Activated T-helper 9 cell treated with anti-CD3 and anti-CD28 coated beads, Interleukin-2, amount 50 U/mL, for 16 hours (primary cell): ENCODE measurements at places on chromosomes 5 and 9.

DNA sequence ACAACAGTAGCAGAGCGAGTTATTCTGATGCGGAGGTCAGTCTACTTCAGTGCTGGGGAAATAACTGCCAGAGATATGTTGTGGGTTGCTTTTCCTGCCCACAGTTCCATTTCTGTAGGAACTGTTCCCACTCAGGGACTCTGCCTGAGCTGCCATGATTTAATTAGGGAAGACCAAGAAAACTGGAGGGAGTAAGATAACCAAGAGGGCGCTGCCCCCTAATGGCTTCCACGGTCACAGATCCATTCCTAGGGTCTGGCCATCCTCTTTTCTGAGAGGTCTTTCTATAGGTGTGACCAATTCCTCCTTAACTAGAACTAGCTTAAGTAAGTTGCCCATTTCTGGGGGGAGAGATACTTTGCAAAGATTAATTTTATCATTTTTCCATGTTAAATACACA is 125.9 kb downstream of the APBA1 start:
- no peak for DNase-seq

DNA sequence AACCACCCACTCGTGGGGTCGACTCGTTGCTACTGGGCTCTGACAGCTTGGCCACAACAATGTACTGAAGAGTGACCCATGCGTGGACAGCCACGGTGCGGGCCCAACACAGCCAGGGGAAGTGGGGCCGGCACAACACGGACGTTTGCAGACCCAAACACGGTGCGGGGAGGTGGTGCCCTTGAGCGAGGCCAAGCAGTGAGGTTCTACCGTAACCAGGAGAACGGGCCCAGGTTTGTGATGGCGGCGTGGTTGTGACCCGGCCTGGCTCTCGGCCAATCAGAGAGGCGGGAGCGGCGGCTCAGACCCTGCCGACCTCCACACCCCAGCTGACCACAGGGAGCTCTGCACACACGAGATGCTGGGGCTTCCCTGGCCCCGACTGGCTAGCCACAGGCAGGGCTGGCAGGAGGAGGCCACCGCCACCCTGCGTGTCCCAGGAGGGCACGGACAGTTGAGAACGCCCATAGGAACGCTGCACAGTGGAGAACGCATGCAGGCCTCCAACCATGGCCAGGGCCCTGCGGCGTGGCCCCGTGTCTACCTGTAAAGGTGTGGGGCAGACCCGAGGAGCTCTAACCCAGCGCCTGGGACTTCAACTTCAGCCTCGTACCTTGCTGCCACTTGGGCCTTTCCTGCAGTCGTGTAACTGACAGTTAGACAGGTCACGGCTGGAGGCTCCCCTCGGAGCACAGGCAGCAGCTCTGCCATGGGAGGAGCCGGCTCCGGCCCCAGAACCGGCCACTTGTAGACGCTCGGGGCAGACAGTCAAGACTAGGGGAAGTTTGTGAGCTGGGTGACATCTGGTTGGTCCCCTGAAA is 13.7 kb downstream of the BRD3 start:
- no peak for DNase-seq

DNA sequence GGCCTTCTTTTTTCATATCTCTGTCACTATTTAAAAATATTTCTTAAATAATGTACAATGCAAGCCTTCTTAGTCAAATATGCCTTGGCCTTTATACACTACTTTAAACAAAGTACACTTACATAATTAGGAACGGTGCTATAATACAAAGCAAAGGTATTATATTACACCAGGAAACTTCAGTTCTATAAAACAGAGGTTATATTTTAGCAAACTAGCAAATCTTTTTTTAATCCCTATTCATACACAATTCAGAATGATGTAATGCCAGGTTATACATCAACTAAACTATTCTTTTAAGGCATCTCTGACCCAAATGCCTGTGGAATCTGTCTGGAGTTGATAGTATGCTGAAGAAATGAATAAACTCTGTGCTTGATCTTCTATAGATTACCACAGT is 10.7 kb upstream of the LURAP1L start:
- no peak for DNase-seq

DNA sequence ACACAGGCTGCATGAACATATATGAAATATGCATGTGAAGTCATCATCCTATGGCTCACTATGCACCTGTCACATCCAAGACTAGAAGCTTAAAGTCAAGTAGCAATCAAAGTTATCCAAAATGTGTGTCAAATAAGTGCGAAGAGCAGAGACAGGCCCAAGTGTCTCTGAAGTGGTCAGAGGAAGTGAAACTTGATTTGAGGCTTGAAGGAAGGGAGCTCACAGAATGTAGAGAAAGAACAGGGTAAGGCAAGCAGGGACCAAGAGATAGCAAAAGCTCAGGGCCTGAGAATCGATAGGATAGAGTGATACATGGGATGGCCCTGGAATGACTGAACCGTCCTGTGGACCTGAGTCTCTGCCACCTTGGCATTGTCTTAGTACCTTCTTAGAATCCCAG is 274.3 kb upstream of the TRPC7 start:
- DNase-seq, result no peak

DNA sequence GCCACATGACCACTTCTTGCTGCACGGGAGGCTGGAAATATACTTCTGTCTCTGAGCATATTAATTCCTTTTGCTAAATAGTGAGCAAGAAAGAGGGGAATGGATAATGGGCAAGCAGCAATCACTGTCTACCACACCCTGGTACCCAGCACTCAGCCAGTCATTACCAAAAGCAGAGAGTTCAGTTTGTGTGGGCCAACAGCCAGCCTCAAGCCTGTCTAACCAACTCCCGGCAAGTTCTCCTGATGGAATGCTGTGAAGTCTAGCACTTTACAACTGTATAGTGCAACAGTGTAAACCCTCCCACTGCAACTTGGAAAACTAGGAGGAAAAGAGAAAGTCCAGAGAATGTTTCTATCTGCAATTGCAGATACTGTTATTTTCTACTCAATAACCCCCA is 47.8 kb downstream of the PLK2 start:
- no peak for DNase-seq

GRCh38 chr9:101758304-101758930 is 20.0 kb upstream of the GRIN3A start:
- DNase-seq, result no peak

DNA sequence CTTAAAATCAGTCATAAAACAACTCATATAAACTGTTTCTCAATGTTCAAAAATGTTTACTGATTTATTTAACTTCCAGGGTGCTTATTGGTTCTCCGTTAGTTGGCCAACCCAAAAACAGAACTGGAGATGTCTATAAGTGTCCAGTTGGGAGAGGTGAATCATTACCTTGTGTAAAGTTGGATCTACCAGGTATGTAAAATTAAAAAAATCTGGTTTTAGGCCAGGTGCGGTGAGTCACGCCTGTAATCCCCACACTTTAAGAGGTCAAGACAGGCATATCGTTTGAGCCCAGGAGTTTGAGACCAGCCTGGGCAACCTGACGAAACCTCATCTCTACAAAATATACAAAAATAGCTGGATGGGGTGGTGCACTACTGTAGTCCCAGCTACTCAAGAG is 73.7 kb downstream of the ITGA1 start:
- no peak for DNase-seq

DNA sequence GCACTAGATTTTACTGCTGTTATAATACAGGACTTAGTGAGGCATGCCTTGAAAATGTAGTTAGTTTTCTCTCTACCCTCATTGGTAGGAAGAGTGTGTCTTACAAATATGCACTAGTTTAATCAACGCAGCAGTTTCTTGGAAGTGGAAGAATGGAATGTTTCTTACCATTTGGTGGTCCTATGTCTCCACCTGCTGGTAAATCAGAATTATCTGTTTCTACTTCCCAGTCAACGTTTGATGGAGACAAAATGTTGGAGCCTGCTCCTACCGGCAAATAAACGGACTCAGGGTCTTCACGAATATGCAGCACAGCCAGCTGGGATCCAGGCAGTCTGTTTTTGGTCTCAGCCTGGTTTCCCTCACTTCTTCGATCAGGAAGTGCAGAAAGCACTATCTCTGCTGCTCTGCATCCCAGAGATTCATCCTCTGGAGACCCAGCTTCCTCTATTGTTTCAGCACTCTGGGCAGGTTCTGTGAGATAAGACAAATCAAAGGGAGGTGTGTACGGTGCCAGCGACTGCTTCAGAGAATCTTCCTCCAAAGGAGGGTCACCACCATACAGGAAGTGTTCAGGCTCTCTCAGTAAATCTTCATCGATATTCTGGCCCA is 59.5 kb upstream of the PCA3 start:
- DNase-seq, result no peak

DNA sequence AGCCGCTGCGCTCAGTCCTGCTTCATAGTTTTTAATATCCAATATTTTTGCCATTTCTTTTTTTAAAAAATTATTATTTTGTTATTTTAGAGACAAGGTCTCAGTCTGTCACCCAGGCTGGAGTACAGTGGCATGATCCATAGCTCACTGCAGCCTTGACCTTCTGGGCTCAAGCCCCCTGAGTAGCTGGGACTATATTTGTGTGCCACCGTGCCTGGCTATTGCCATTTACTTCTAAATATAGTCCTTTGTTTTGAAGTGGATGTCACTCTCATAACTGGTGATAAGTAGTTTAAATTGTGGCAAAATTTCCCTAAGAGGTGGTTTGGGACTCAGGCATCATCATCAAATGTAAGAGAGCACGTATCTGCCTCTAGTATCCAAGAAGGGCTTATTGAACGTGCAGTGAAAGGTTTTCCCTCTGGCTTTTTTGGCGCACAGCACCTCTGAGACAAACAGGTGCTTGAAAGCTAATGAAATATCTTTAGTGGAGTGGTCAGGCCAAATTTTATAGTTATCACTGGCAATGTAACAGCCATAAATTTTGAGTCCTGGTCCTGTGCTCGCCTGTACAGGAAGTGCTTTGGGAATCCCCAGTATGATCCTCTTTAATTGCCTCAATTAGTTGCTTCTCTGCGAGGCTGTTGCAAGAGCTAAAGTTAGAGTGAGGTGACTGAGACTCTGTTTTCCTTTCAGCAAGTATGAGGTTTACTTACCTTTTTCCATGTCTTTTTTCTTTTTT is 14.8 kb downstream of the STXBP1 start:
- DNase-seq, result no peak

DNA sequence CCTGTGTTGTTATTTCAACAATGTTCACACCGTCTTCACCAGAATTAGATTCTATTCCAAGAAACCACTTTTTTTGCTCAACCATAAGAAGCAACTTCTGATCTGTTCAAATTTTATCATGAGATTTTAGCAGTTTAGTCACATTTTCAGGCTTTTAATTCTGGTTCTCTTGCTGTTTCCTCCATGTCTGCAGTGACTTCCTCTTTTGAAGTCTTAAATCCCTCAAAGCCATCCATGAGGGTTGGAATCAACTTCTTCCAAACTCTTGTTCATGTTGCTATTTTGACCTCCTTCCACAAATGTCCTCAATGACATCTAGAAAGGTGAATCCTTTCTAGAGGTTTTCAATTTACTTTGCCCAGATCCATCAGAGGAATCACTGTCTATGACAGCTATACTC is 25.7 kb upstream of the ENTREP1 start:
- no peak for DNase-seq

DNA sequence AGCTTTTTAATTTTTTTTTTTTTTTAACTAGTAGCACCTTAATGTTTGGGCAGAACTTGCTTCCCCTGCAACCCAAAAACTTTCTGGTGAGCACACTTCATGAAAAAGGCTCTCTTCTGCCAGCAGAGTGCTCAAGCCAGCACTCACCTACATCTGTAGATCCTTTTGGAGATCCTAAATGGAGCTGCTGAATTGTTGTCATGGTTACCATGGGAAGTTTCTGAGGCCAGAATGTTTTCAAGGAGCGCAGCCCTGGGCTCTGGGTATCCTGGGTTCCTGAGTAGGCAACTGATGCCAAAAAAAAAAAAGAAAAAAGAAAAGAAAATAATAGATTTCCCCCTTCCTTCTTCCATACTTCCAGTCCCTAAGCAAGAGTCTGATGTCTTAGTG is 3.1 kb upstream of the CPEB4 start:
- no peak for DNase-seq

- no peak for DNase-seq
These were observed 23.0 kb downstream of the PRRX2 start for GRCh38 chr9:129688285-129689043.

GRCh38 chr9:128419061-128419925 is 1.4 kb upstream of the CERCAM start:
- no peak for DNase-seq

GRCh38 chr5:112692472-112692871 is 45.2 kb upstream of the APC start:
- DNase-seq, result no peak

- no peak for DNase-seq
These were observed 150.9 kb downstream of the BRINP1 start for GRCh38 chr9:119218293-119218692.

DNA sequence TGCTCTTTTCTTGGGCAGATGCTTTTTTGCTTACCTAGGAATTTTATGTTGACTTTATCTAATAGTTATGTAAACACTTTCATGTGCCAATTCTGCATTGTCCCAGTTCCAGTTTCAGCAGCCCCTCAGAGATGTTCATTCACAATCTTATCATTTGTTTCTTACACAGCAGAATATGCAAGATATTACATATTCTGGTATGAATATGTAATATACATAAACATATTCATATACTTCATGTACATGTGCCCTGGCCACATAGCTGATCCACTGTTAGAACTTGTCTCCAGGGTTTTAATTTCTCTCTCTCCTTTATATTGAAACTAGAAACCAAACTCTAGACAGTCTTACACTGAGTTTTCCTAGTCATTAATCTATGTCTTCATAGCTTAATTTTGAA is 90.2 kb upstream of the PARP8 start:
- DNase-seq, result no peak

GRCh38 chr9:95462249-95463147 is 54.3 kb downstream of the PTCH1 start:
- DNase-seq, result peak; percentile 56

DNA sequence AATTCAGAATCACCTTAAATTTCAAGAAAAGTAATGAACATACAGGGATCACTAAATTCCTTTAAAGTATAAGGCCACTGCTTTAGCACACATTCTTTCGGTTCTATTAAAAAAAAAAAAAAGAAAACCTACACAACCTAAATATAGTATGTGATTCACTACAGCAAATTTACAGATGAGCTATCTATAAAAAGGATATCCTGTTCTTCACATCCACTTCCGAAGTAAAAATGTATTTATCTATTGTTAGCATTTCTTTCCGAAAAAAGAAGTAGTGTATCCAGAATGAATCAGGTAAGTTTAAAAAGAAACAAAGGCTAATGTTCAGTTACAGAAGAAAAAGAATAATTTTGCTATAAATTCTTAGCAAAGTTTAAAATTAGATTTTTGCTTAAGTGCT is 70.2 kb downstream of the ECPAS start:
- DNase-seq, result no peak

DNA sequence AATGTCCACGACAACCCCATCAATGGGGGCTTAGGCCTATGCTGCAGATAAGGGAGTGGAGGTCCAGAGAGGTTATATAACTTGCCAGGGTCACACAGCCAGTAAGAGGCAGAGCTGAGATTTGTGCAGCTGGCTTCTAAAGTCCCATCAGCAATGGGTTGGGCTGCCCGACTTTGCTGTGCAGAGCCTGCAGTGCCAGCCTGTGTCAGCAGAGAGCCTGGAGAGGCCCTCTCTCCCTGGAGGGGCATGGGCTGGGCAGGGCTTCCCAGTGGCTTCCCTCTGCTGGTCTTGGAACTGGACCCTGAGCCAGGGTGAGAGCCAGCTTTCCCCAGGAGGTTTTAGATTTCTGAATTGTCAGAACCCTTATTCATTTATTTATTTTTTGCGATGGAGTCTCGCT is 77.2 kb upstream of the RAPGEF1 start:
- DNase-seq, result no peak
